NCI-H526 treated with DMSO at 0.1 percent for 48 hours (cell line): ENCODE measurements at places on chromosomes 7 and 10.

DNA sequence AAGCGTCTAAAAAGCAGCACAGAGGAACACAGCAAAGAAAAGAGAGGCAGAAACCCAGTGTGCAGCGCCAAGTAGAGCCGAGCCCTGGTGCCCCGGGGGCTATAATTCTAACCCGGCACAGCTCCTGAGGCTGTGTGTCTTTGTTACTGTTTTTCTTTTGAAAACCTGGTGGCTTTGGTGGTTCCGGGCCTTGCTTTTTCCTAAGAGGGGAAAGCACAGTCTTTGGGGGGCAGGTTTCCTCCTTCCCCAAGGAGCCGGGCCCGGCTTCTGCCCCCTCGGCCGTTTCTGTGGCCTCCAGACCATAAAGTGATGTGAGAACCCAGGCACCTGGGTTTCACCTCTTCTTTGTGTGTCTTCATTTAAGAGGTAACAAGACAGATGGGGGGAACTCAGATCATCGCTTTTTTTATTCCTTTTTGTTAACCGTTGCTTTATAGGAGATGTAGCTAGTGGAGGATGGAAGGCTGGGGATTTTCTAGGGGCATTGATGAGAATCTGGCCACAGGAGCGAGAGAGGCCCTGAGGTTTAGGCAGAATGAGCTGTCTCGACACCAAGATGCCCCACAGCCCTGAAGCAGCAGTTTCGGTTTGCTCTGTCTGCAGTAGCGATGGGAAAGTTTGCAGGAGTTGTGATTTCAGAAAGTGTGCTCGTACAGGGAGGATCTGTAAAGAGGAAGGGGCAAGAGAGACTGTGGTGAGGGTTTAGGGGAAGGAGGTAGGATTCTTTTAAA is 367.8 kb upstream of the GALNT17 start:
- no peak for DNase-seq

DNA sequence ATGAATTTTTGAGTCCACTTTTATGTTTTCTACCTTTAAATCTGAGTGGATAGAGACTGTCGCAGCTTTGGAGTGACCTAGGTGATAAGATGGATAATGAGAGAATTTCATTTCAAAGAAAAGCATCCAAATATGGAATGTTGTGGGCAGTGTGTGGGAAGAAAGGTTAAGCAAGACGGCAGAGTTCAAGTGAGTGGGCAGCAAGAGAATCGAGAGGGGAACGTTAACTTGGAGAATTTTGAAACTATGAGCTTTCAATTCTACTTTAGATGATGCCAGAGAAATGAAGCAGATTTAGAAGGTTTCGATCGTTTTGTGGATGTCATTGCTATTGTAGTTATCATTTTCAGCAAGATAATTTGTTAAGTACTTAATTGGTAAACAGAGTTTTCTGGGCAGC is 73.0 kb downstream of the XRCC2 start:
- no peak for DNase-seq

DNA sequence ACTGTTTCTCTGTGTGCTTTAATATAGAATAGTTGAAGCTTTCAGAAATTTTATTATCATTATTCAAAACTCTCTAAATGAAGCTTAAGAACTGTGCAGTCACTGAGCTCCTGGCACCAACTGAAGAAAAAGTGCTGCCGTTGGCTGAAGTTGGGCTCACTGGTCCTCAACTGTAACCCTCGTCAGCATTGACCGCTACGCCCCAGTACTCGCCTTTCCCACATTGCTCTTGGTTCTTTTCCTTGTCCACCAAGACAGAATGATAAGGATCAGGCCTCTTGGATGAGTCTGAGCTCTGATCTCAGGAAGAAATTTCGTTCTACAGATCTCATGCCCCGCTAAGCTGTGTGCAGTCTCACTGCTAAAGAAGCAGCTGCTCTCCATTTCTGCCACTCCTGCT is 7.9 kb upstream of the TAF3 start:
- no peak for DNase-seq

- no peak for DNase-seq
These were observed 18.2 kb downstream of the SFTPD start for GRCh38 chr10:79930751-79931150.

GRCh38 chr10:48498940-48499510 is 105.8 kb downstream of the ARHGAP22 start:
- DNase-seq: no peak

DNA sequence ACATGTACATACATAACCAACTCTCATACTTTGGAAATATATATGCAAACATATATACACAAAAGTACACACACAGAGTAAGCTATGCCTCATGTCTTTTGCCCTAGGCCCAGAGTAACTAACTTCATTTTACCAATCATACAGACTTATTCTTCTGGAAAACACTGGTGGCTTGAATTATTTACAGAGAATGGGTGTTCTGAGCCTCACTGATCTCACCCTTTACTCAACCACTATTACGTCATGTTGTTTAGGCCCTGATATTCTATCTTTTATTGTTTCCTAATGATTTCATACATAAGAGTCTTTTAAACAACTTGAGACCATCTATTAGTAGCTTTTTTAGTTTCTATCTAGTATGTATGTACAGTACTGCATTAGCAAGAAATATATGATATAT is 43.0 kb downstream of the ANK3 start:
- DNase-seq: no peak

DNA sequence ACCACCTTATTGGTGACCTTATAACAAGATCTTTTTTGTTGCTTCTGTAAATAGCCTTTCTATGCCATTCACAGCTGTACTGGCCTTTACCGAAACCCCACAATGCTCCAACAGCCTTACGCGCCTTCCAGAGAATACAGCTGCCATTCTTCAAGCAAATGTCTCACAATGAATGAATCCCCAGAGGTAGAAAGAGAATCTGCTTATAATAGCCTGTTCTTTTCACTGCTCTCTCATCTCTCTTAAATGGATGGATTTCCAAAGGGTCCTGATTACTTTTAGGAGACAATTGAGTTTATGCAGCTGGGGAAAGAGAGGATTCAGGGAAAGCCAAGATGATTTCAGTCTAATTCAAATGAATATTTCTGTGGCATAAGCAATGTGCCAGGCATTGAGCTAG is 183.1 kb upstream of the PDE1C start:
- DNase-seq: no peak

GRCh38 chr7:158550394-158550700 is 37.3 kb downstream of the PTPRN2 start:
- no peak for DNase-seq

DNA sequence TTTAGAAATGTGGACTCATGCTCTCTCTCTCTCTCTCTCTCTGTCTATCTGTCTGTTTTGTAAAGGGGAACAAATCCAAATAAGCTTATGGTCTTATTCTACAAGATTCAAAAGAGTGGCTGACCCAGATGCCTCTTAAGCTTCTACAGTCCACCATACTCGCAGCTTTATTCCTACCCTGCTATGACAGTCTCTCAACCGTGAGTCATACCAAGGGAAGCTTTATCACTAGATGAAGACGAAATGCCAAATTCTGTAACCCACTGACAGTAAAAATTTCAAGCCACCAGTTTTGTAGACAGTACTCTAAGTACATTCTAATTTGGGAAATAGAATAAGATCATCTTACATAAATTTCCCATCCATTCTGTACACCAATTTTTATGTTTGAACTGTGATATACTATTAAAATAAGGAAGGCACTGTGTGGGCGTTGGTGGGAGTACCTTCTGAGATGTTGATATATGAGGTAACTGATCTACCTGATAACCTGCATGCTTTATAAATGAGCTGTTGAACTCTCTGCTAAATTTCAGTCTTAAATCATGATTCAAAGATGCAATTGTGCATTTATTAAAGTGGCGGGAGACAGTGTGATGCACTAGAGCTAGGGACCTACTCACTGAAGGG is 153.2 kb downstream of the KLF6 start:
- no peak for DNase-seq

DNA sequence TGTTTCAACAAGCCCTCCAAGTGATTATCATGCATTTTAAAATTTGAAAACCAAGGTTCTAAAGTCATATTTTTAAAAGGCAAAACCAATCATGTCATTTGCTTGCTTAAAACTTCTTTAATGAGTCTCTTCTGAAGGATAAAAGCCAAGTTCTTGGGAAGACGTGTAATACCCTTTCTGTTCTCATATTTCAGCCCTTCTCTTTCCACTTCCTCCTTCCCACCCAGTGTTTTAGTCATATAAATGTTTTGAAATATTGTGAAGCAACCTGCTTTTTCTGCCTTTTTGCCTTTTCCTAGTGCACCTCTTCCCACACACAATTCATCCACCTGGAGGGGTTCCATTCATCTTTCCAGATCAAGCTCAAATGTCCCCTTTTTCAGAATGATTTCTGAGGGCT is 211.1 kb upstream of the LRRTM3 start:
- DNase-seq: no peak

DNA sequence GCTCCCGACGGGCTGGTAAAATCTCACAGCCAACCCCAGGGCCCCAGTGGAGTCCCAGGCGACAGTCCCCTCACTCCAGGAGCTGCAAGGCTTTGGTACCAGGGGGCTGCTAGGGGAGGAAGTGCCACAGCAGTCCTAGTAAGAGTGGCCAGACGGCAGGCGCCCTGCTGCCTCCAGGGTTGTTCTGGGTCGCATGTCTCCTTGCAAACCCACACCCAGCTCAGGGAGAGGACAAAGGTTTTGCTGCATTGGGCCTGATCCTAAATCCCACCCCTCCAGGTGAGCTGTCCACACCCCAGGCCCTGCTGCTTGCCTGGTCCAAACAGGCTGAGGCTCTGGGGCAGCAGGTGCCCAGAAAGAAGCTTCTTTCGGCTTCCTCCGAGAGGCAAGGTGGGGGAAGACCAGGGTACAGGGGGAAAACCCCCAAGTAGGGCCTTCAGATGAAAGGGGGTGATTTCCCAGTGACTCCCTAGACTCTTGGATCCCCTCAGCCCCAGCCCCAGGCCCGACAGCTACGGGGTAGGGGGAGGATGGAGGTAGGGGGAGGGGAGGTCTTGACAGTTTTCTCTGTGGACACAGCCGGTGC is 4.2 kb upstream of the KCP start:
- DNase-seq: no peak

- no peak for DNase-seq
These were observed 22.1 kb downstream of the CYP17A1 start for GRCh38 chr10:102814873-102815661.

- DNase-seq: no peak
These were observed 92.5 kb upstream of the PITRM1 start for GRCh38 chr10:3265088-3265487.

- DNase-seq: no peak
These were observed 24.3 kb downstream of the FBXW4 start for GRCh38 chr10:101670635-101671034.

DNA sequence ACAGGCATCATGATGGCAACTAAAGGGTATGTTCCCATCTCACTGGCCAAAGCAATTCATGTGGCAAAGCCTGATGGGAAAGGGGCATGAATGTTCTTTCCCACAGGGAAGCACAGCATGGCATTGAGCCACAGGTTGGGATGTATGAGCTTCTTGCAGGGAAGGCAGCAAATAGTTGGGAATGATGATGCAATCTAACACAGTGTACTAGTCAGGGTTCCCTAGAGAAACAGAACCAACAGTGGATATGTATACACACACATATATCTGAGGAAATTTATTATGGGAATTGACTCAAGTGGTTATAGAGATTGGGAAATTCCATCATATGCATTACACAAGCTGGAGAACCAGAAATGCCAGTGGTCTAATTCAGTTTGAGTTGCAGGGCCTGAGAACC is 253.6 kb upstream of the NPVF start:
- DNase-seq: no peak

- no peak for DNase-seq
These were observed 96.2 kb downstream of the SGMS1 start for GRCh38 chr10:50527442-50528043.

GRCh38 chr7:157266272-157266671 is 70.5 kb upstream of the DNAJB6 start:
- DNase-seq: no peak

DNA sequence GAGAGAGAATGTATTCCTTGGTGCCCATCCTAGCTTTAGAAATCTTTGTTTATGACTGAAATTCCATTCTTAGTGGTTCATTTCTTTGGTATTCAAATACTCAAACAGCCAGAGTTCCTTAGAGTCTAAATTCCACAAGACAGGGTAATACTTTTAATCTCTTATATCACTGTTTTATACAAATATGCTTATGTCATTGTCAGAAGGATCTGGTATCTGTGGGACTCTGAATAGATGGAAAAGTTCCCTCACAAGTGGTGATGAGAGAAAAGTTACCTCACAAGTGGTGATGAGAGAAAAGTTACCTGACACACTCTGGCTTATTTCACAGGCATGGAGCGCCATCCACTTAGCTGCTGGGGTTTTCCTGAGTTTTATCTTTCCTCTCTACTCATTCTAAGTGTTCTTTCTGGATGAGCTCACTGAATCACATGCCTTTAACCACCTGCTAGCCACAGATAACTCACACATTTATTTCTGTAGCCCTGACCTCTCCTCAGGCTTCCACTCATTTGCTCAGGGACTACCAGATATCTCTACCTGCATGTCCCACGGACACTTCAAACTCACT is 784.0 kb downstream of the SUGCT start:
- DNase-seq: no peak

DNA sequence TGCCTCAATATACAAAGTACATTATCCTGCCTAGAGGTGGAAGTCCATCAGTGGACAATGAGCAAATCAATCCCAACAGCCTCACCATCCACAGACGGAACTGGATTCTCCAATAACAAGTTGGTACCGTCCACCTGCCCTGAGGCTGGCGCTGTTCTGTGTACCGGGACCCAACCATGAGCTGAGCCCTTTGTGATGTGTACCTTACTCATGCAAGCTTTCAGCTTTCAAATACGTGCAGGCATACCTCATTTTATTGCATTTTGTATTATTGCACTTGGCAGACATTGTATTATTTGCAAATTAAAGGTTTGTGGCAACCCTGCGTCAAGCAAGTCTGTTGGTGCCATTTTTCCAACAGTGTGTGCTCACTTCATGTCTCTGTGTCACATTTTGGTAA is 476.0 kb upstream of the MKI67 start:
- no peak for DNase-seq

DNA sequence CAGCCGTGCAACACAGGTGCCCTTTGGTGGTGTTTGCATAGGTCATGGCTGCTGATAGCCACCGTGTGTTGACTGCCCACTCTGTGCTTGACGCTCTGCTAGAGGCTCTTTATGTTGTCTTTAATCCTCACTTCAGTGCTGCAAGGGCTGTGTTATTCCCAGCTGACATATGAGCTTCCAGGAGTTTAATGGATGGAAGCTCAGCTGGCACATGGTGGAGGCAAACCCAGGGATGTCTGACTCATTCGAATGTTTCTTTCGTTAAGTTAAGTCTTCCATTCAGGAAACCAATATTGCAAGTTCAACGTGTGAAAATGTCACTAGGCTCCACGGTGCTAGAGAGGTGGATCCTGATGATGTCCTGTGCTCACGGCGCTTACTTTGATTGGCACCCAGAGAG is 378.4 kb downstream of the DPP6 start:
- DNase-seq: no peak

GRCh38 chr7:4960363-4960762 is 1.4 kb upstream of the MMD2 start:
- no peak for DNase-seq

DNA sequence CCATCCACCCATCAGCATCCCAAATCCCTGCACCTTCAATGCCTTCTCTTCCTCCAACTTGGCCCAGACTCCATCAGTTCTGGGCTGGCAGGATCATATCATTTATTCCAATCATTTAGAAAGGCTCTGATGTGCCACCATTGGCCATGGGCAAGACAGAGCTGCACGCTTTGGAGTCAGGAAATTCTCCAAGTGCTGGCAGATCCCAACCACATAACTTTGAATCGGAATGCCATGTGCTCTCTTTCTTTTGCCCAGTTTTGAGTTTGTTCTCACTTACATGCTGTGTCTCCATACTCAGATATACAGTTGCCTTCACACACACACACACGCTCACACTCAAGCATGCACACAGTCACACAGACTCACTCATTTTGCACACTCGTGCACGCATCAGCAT is 85.7 kb upstream of the GHITM start:
- DNase-seq: no peak
